ENCODE measurements at places on chromosomes 12 and 14.

DNA sequence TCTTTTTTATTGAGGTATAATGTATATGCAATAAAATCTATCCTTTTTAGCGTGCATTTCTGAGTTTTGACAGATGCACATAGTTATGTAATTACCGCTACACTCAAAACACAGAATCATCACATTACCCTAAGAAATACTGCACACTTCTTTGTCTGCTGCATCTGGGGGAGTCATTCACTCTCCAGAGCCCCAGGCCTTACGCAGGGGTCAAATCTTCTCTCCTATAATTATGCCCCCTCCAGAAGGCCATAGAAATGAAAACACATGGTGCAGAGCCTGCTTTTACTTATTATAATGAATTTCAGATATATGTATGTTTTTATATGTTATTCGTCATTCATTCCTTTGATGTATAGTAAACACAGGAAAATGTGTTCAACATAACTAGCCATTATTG, 296.5 kb upstream of the TMEM132C start:
- no peak for DNase-seq

DNA sequence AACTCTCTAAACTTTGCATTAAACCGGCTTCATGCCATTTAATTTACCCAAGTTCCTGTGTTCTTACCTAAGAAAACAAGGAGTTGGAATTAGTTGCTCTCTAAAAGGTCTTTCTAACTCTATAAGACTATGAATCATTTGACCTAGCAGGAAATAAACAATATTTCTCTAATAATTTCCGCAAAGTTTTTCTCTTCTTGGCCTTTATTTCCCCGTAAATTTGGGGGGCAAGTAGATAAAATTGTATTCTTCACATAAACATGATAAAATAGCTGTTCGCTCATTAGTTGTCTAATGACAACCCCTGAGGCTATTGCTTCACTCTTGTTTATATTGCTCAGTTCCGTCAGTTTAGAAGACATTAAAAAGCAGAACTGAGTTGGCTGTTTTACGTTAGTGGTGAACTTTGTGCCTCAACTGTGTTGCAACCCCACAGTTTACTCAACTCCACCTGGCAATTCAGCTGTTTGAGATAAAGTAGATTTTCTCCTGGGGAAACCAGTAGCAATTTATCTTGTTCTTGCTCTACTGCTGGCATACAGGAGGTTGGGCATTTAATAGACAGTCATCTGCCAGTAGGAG, 74.7 kb downstream of the BTG1 start:
- DNase-seq = no peak

DNA sequence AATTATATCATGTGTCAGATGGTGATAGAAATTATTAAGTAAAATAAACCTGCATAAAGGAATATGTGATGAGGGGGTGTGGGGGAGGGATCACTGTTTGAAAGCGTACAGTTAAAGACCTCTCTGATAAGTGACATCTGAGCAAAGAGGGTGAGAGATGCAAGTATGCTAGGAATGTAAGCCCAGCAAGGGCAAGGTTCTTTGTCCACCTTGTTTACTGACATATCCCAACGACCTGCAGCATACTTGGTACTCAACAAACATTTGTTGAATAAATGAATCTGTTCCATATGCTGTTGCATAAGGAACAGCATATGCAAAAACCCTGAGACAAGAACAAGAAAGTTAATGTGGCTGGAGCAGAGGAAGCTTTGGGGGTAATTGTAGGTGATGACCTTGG, 12.0 kb upstream of the MDM1 start:
- DNase-seq = no peak

GRCh38 chr14:92654239-92654901, 94.1 kb downstream of the LGMN start:
- DNase-seq = no peak

DNA sequence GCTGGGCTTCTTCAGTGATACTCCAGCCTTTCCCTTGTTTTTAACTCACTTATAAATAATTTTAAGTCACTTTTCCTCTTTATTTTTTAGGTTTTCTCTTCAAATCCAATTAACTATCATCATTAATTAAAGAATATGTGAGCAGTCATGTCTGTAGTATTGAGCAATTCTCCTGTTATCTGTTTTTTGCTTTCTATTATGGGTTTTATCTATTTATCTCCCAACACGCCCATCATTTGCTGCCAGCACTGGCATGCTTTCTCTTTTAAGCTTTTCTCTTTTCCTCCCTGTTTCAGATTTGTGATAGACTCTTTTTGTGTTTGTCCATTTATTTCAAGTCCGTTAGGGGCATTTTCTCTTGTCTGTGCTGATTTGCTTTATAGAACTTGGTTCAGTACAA, 72.3 kb downstream of the CRADD start:
- DNase-seq = no peak

- DNase-seq = no peak
These were observed 465.9 kb downstream of the BCAT1 start for GRCh38 chr12:24482882-24483604.

DNA sequence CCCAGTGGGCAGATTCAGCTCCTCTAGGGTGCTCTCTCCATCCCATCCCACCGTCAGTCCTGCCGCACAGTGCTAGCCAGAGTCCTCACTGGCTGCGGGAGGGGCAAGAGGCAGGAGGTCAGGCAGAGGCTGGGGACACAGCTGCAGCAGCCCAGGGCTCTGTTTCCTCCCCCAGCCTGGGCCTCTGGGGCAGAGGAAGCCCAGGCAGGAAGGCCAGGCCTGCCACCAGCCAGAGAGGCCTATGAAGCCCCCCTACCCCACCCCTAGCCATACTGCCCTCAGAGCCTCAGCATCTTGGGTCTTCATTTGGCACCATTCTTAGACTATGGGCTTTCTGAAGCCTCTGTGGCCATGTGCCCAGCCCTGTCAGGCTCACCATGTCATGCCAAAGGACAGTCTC, 3.4 kb downstream of the ACVRL1 start:
- DNase-seq = no peak

GRCh38 chr12:109244073-109244472, 65.0 kb downstream of the FOXN4 start:
- DNase-seq = no peak

DNA sequence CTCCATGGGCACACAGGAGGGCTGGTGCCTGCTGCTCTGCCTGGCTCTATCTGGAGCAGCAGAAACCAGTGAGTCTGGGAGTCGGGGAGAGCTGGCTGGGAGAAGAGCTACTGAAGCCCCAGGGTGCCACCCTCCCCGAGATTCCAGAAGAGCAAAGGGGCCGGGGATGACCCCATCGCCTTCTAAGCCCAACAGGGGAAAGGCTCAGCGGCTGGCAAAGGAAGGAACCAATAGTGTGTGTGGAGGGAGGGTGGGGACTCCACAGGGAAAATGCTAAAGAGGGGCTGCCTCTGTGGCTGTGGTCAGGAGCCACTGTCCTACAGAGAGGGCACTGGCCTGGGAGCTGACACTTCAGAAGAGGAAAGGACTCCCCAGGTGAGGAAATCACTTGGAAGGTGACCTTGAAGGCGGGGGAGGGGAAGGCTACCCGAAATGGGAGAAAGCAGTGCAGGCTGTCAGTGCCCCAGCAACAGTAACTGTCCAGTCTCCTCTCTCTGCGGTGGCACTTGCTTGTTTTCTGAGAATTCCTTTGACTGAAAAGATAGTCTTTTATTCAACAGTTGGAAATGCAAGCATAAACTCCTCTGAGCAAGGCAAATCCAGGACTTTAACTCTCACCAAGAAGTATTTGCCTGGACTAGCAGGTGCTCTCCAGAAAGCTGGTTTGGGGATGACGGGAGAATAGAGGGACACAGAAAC, 552 bp downstream of the TAPBPL start:
- DNase-seq = no peak

DNA sequence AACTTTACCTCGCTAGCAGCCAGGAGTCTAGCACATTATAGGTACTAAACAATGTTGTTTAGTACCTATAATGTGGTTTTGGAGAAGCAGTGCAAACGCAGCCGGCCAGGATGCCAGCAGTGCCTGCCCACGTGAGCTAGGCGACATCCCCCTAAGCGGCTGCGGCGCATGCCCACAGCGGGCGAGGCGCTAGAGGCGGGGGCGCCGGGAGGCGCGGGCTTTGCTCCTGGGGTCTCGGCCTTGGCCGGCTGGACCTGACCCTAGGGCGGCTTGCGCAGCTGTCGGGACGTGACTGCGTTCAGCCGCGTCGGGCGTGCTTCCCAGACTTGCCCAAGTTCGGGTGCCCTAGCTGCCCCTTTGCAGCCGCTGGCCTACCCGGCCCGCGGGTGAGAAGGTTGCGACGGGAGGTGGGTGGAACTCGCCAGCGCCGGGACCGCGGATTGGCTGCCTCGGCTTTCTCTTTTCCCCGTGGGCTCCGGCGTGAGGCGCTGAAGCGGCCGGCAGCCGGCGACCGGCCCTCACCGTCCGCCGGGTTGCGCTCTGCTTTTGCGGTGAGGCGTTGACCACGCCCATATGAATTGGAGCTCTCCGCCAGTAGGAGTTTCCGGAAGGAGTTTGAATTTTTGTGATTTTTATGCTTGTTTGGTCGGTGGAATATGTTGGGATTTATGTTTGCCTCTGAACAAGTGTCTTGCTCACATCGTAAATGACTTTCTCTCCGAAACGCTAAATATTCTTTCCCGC, at the start of gene TMEM19:
Gene TMEM19, plus strand, starts transcription at position 169 of the 744 bp plus-strand sequence. CDS start 599 bp downstream, outside the sequence.
- DNase-seq = peak; percentile 67

- no peak for DNase-seq
These were observed 185.7 kb upstream of the PPFIA2 start for GRCh38 chr12:81944886-81945285.

GRCh38 chr12:114933428-114934160, 249.6 kb upstream of the TBX3 start:
- DNase-seq = no peak

DNA sequence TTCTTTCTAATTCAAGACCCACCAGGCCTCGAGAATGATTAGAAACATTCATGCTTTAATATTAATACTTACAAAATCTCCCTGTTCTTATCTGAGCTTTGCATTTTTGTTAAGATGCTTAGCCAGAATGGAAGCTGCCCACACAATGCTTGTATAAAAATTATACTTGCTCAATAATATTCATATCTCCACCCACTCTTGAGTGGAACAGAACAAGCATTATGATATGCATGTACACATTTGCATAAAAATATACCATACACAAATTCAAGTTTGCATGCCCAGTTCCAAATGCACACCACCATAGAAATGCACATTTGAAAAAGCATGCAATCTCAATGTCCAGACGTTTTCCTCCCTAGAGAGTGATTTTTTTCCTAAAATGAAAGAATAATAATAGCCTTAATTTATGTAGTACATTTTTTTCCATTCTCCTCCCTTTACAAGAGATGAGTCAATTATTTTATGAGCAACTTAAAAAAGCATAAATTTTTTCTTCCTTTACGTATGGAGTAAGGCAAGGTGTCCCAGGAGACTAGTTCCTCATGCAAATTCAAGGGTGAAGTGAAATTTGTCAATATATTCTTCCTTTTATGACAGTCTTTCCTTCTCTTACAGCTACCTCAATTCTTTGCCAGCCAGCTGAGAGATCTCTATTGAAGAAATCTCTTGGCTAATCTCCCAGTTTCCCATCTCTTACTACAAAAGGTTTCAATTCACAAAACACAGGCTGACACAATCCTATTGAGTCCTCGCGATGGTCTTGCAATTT, 313.1 kb upstream of the GARIN6 start:
- DNase-seq = no peak

DNA sequence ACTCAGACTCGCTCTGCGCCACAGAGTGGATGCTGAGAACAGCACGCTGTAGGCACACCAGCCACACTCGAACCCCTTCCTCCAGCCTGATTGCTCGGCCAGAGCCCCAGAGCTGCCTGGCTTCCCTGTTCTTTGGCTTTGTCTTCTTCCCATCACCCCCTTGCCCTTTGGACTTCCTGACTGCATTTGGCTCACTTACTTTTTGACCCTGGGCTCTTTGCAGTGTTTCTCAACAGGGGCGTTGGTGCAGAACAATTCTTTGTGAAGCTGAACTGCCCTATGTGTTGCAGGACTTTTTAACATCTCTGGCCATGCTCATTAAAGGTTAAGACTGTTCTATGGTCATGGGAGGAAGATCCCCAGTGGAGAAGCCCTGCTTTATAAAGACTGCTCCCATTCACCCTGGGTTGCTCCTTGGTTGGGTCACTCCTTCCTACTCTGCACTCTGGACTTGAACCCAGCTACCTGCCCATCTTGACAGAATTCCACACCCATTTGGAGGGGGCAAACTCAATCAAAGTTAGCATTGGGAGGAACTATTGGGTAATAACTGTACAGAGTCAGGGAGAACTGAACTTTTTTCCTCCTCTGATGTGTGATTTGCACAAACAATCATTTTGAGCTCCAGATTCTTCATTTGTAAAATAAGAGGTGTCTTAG, 127.7 kb upstream of the PLEKHG7 start:
- DNase-seq = no peak

DNA sequence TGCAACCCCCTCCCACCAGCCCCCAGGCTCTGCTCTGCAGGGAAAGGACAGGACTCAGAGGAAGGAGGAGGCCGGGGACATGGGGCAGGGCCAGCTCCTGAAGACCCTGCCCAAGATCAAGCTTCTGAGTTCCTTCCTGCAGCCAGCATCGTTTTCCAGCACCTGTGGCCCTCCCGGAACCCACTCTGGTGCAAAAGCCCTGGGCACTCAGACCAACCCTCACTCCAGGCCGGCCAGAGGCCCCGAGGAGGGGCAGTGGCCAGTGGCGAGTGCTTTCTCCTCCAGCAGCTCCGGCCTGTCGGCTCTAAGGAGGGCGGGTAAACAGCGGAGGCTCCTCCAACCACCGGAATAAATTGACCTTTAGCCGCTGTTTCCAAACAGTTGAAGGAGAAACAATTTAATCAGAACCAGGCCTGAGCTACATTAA, 10.8 kb downstream of the TMEM179 start:
- DNase-seq = no peak

DNA sequence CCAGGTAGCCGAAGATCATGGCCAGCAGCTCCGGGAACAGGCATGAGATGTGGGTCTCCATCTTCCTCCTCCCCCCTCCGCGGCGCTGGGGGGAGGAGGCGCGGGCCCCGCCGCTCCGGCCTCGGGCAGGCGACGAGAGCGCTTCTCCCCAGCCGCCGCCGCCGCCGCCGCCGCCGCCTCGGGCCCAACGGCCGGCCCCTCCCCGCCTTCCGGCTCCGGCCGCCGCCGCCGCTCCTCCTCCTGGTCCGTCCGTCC, 448 bp downstream of the FBXL14 start:
- no peak for DNase-seq

GRCh38 chr14:104788161-104788818, 7.3 kb downstream of the AKT1 start:
- no peak for DNase-seq
